ENCODE measurements at places on chromosomes 4 and X.
A peak's percentile ranks its signal among the peaks of the same experiment; 100 is the strongest.

GRCh38 chrX:119479845-119480244 lies 11.6 kb downstream of the SLC25A5 start:
- no peak for DNase-seq

DNA sequence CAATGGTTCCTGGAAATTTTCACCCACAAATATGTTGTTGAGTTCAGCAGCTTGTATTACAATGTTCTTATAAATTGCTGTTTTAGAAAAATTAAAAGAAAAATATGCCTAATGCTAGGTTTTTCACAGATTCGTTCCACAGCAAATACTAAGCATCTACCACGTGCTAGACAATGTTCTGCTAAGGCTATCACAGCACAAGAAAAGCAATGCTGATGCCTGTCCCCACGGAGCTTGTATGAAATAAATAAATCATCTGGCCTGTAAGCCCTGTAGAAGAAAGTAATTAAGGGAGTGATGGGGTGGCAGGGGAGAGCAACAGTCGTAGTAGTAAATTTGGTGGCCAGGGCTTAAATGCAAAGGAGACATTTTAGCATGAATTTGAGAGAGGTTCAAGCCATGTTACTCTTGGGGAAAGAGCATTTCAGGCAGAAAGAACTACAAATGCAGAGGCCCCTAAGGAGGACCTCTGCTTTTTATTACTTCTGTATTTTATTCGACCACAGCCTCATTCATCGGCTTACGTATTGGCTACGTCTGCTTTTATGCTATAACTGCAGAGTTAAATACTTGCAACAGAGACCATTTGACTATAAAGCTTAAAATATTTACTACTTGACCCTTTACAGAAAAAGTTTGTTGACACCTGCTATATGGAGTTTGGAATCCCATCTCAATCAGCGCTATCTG lies 36.3 kb downstream of the ARAP2 start:
- no peak for DNase-seq

GRCh38 chr4:24032371-24032989 lies 142.6 kb upstream of the PPARGC1A start:
- no peak for DNase-seq

DNA sequence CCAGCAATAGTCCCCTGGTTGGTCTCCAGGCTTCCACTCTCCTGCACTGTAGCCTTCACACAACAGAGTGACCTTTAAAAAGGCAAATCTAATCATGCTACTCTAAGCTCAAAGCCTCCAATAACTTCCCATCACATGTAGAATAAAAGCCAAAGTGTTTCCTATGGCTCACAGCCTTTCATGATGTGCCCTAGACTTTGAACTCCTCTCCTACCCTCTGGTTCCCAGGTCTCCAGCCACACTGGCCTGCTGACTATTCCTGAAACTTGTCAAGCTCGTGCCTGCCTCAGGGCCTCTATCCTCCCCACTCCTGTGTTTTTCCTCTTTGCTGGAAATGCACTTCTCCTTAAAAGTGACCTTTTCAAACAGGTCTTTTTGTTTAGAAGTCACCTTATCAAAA lies 3.1 kb downstream of the MANBA start:
- no peak for DNase-seq

GRCh38 chr4:154064244-154064643 lies 275.4 kb upstream of the SFRP2 start:
- DNase-seq, result no peak

- DNase-seq, result no peak
These were observed 164.5 kb downstream of the FHIP1A start for GRCh38 chr4:151573474-151573873.

GRCh38 chrX:68416592-68416991 lies 16.7 kb downstream of the OPHN1 start:
- no peak for DNase-seq

- no peak for DNase-seq
These were observed 204.5 kb downstream of the SLC7A11 start for GRCh38 chr4:138037696-138038095.

- DNase-seq, result no peak
These were observed 424.6 kb downstream of the PABPC4L start for GRCh38 chr4:133776961-133777360.

- no peak for DNase-seq
These were observed 9.8 kb downstream of the SRP72 start for GRCh38 chr4:56477192-56477702.

GRCh38 chrX:72308566-72309296 lies 3.0 kb upstream of the CITED1 start:
- DNase-seq, result peak; percentile 46

DNA sequence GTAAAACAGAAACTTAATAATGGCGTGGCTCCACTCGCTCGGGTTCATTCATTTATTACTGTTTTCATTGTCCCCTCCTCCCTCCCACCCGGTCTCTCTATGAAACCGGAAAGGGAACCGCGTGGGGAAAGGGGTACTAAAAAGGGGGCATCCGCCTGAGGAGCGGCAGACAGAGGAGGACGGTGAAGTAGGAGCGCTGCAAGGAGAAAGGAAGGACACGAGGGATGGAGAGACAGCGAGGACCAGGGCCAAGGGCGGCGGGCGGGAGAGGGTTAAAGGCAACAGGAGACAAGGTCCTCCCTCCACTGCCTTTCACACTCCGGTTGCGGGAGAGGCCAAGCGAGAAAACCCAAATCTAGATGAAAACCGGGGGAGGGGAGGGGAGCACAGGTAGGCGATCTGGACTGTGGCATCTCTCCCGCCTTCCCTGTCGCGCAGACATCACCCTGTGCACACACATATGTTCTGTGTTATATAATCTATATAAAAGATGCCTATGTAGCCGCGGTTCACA lies 829 bp downstream of the ELOVL6 start:
- peak; percentile 70 for DNase-seq

- DNase-seq, result peak; percentile 9
These were observed 351.9 kb upstream of the FTHL17 start for GRCh38 chrX:31423609-31424189.

- DNase-seq, result no peak
These were observed 37.0 kb downstream of the GUCY1A1 start for GRCh38 chr4:155703486-155704247.

GRCh38 chr4:17515445-17516407 lies 761 bp downstream of the CLRN2 start:
- DNase-seq, result no peak

GRCh38 chr4:10803713-10804343 lies 119.3 kb upstream of the CLNK start:
- DNase-seq, result no peak

DNA sequence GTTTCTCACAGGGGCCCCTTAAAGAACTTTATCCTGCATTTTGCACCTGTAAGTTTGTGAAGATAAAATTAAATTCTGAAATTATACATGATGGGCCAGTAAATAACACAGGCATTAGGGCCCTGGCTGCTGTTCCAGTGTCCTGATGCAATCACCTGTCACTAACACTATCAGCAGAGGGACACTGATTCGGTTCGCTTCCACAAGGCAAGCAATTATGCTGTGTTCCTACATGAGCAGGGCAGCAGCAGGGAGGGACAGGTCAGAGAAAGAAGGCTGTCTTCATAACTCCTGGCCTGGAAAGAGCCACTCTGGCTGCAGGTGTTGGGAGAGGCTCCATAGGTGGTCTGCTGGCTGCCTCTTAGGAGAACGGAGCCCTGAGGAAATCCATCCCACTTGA lies 487.3 kb downstream of the MID1IP1 start:
- DNase-seq, result no peak

DNA sequence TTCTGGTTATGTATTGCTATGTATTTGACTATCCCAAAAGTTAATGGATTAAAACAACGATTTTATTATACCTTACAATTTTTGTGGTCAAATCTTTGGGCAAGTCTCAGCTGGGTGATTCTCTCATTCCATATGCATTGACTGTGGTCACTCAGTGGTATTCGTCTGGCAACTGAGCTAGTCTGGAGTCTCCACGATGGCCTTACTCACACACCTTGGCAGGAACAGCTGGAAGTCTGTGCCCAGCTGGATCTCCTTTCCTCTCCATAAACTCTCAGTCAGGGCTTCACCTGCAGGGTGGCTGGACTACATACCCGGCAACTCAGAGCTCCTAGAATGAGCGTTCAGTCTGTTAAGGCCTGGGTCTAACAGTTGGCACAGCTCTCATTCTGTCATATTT lies 141.1 kb upstream of the WDFY3 start:
- DNase-seq, result no peak

- no peak for DNase-seq
These were observed 184.7 kb upstream of the ZCCHC13 start for GRCh38 chrX:74119016-74119910.

DNA sequence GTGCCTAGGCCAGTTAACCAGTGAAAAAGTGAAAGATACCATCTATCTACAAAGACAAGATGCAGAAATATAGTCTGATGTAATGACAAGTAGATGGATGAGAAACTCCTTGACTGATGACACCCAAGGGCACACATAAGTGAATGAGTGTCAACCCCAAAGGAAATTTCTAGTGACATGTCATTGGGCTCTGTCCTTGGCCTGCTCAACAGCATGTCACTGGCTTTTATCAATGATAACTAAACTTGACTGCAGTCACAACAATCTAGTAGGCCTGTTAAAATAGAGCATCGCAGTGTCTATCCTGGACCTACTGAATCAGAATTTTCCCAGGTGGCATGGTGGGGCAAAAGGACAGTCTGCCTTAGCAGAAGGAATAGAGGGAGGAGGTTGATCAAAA lies 155.8 kb downstream of the TSPAN5 start:
- DNase-seq, result no peak

- DNase-seq, result no peak
These were observed 50.4 kb downstream of the APOO start for GRCh38 chrX:23857363-23857762.

DNA sequence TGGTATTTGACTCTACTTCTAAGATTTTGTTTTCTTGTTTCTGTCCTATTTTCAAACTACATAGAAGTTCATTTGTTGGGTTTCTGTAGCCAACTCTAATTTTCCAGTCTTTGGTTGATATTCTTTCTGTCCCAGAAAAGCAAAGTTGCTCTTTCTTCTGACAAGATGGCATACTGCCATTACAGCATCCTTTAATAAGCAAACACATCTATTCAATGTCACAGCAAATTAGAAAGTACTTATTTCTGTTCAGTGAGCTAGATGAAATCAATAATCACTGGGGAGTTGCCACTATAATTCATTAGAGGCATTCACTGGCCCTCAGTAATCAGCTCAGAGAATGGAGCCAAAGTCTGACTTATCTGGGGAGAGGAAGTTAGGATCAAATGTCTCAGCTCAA lies 1258.0 kb upstream of the IGFBP7 start:
- DNase-seq, result no peak

DNA sequence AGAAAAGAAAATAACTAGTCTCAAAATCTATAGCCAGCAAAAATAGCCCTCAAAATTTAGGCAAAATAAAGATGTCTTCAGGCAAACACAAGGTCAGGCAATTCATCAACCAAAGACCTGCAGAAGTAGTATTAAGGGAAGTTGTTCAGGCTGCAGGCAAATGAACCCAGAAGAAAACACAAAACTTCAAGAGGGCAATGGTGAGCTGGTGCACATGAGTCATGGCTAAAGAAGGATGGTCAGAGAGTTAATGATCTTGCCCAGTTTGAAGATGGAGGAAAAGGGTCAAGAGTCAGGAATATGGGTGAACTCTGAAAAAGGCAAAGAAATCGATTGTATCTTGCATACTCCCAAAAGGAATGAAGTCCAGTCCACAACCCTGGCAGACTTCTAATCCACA lies 83.1 kb upstream of the FAT4 start:
- DNase-seq, result no peak

DNA sequence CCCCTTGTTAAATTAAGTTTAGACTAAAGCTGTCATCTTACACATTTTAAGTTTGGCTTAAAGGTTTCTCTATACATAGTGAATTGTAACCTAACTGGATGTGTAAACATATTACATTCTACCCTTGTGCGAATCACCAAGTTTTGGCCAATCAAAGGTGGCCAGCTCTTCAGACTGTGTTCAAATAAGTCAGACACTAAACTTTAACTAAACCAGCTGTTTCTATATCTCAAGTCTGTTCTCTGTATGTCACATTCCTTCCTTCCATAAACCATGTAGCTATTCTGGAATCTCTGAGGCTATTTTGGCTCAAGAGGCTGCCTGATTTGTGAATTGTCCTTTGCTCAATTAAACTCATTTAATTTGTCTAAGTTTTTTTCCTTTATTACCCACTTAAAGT lies 6.7 kb downstream of the SULT1B1 start:
- DNase-seq, result no peak

DNA sequence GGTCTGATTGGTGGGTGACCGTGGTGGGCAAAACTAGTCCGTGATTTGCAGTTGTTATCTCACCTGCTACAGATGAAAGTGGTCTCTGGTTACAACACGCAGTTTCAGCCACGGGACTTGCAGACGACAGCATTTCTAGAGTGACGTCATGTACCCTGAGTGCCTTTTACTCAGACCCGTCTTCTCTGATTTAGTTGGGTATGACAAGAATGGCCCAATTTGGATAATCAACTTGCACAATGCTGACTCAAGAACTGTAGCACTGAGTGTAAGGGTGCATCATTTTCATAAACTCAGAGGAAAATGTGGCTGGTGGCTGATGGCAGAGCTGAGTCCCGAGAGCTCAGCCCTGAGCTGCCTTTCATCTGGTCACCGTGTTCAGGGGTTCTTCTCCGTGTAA lies 281.4 kb upstream of the FRG1 start:
- DNase-seq, result no peak

DNA sequence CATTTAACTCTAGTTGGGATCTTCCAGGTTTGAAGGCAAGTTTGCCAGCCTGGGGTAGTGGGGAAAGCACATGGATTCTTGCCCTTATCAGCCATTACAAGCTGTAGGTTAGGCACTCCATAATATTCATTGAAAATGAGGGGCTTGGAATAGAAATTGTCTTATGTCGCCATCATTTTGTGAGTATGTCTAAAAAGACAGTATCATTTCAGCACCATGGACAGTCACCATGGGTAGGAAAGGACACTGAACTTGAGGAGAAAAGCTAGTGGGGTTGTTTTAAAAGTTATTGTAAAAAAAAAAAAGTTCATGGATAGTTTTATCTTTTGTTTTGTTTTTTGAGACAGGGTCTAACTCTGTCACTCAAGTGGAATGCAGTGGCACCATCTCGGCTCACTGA lies 356.1 kb downstream of the HNRNPD start:
- no peak for DNase-seq

DNA sequence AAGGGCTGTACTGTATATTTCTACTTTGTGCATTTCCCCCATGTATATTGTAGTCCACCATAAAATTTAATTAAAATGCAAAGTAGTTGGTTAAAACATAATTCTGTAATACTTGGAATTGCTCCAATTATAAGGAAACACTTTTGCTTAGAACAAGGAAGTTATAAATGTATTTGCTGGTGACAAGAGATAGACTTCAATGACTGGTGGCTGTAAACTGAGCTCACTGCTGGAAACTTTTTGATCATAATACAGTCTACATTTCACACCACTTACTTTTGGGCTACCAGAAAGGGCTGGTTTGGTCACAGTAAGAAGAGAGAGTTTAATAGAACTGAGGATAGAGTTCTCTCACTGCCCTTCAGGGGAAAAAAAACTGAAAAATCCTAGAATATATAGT lies 32.7 kb downstream of the DCAF8L2 start:
- no peak for DNase-seq

Data from activated CD4-positive, alpha-beta memory T cell treated with anti-CD3 and anti-CD28 coated beads for 36 hours (primary cell).